ENCODE measurements at places on chromosomes 1 and 21.
A peak's percentile ranks its signal among the peaks of the same experiment; 100 is the strongest.

DNA sequence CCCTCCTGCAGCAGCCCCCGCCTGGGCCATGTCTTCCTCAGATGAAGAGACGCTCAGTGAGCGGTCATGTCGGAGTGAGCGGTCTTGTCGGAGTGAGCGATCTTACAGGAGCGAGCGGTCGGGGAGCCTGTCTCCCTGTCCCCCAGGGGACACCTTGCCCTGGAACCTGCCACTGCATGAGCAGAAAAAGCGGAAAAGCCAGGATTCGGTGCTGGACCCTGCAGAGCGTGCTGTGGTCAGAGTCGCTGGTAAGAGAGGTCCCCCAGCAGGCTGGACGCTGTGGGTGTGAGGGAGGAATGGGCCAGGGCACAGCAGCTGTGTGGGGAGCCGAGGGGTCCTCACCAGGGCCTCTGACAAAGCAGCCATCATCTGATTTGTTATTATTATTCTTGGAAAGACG lies 58.0 kb downstream of the NDUFS5 start:
- DNase-seq: no peak

DNA sequence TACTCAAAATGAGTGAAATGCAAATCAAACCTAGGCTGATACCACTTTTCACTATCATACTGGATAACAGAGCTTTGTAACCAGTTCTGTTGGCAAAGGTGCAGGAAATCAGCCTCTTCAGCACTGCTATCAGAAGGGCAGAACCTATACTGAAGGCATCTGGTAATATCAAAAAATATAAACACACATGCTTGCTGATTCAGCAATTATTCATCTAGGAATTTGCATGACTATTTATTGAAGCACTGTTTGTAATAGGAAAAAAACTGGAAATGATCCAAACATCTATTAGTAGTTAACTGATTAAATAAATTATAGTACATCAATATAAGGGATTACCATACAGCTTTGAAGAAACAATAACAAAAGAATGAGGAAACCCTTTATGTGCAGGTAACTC lies 21.4 kb downstream of the ARHGAP29 start:
- DNase-seq: no peak

DNA sequence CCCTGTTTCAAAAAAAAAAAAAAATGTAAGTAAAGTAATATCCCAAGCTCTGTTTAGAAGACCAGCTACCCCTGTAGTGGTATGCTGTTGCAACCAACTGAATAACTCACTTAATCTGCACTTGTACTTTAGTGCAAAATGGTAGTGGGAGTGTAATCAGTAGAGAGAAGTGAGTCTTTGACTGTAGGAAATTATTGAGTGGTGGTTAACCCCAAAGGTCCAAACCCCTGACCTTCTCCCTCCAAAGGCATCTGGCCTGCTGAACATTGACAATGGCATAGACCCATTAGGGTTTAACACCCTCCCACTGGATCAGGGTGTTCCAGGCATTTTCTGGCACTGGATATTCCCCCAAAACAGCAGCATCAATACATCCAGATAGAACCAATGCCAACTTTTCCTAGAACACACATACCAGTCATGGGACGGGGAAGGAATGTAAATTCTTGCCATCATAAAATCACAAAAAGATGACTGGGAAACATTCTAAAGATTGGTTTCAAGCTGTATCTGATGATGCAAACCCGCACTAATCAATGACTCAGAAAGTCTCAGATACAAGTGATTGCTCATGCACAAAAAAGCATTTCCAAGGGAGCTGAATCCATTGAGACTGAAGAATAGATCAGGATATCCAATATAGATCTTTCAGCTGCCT lies 110.3 kb downstream of the MRPL39 start:
- DNase-seq: peak; percentile 90

GRCh38 chr1:5744341-5744740 lies 247.9 kb downstream of the NPHP4 start:
- no peak for DNase-seq

GRCh38 chr21:39159342-39160063 lies 23.7 kb downstream of the PSMG1 start:
- DNase-seq: peak; percentile 61

GRCh38 chr21:46421756-46422555 lies 36.7 kb upstream of the DIP2A start:
- no peak for DNase-seq

GRCh38 chr1:113255038-113255719 lies 135.1 kb upstream of the MAGI3 start:
- DNase-seq: no peak
